ENCODE measurements at places on chromosomes 4 and X. TPM values are rescaled to one million over a fixed set of nuclear protein-coding genes. Genes with fewer than 3 reads are reported as not detected.

GRCh38 chrX:148804579-148805355, 304.4 kb downstream of the AFF2 start:
- no peak for DNase-seq

DNA sequence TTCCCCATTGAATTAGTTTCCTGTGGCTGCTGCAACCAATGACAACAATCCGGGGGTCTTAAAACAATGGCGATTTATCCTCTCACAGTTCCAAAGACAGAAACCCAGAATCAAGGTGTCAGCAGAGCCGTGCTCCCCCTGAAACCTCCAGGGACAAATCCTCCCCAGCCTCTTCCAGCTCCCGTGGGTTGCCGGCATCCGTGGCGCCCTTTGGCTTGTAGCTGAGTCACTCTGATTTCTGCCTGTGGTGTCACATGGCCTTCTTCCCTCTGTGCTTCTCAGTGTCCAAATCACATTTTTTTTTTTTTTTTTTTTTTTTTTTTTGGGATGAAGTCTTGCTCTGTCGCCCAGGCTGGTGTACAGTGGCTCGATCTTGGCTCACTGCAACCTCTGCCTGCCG, 64.5 kb upstream of the STX18 start:
- no peak for DNase-seq

ERVMER34-1 gene
- polyA plus RNA-seq, result 4.4 TPM

DNA sequence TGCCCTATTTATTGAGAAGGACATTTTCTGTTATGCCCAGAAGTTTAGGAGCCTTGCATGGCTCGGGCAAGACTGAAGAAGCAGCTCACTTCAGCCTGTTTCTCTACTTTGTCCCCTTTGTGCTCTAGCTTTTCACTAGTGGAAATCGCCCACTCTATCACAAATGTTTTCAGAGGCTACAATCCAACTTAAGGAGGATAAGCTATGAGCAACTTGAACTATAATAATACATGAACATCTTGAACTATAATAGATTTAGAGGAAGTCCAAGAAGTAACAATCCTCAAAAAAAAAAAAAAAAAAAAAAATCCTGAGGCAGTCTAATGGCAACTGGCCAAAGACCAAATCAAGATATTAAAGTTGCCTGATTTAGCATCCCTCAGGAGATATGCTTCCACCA, 452.3 kb downstream of the IL1RAPL1 start:
- no peak for DNase-seq

DNA sequence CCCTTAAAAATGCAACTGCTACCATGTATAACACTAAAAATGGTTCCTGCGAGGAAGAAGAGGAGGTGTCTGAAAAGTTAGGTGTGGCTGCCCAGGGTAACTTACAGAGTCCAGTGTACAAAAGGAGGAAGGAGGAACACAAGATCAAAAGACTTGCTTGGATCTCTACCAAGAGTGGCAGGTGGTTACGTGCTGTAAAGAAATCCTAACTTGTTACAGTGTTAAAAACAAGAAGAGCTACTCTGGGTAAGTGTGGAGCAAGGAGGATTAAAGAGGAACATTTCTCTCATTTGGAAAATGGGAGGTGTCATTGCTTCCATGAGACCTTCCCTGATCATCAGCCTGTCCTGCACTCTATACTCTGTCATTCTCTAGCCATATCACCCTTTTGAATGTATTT, 242.0 kb downstream of the PTTG2 start:
- no peak for DNase-seq

ATP10D gene
- 50.3 TPM for polyA plus RNA-seq

HGFAC gene
- 0.71 TPM for polyA plus RNA-seq

- no peak for DNase-seq
Observed at GRCh38 chr4:25911356-25911755, 2.7 kb upstream of the SMIM20 start.

AIFM1 gene
- 102 TPM for polyA plus RNA-seq

GRCh38 chr4:151670843-151671242, 90.0 kb downstream of the GATB start:
- no peak for DNase-seq

DNA sequence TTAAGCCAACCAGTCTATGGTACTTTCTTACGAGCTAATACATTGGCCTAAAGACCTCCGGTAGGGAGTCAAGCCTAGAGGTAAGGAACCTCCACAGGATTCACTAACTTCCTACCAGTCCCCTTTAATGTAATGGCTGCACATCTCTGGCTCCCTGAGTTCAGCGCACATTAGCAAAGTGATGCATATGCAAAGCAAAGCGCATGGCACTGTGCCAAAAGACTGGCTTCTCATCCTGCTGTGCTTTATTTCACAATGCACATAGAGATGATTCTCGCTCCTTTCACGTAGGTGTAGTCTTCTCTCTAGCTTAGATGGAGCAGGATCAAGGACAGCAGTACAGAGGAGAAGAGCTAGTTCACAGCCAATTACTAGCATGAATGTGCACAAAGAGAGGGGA, 14.6 kb upstream of the CLTRN start:
- no peak for DNase-seq

GRCh38 chr4:103673983-103674382, 45.8 kb downstream of the TACR3 start:
- no peak for DNase-seq

- DNase-seq, result no peak
Observed at GRCh38 chrX:119984652-119985051, 41.1 kb upstream of the NKAP start.

CSN1S1 gene
- not detected for polyA plus RNA-seq

CENPVL1 gene
- polyA plus RNA-seq, result 0.18 TPM

MRPL1 gene
- 65.5 TPM for polyA plus RNA-seq

- no peak for DNase-seq
Observed at GRCh38 chr4:15901998-15902397, 36.5 kb downstream of the FGFBP1 start.

DNA sequence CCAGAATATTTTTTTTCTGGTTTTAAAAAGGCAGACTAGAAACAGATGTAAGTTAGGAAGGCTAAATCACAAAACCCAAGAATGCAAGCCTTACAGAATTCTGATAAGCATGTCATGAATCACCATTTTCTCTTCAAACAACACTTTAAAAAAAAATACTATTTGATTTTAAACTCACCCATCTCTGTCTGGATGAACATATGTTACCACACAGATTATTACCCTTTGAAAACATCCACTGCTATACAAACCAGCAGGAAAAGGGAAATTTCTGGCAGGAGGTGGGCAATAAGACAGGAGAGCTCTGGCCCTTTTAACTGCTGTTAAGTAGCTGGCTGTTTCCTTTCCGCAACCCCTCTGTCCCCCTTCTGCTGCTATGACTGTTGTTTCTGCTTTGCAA, 317.7 kb upstream of the NOCT start:
- DNase-seq, result no peak

DNA sequence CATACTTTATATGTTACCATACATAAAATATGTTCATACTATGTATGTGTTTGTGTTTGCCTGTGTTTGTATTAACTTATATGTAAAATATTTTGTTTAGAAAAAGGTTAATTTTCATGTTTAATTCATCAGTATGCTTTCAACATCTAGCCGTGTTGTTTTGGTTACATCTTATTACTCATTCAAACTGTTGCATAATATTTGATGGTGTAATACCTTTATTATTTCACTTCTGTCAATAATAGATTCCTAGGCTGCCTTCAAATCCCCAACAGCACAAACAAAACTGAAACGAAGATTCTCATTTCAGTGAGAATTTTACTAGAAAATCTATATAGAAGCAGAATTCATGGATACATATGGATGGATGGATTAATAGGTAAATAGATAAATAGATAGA, 462.3 kb upstream of the ADGRL3 start:
- no peak for DNase-seq

OTC gene
- not detected for polyA plus RNA-seq
